ENCODE measurements at places on chromosomes 7 and 10.

GRCh38 chr7:89687211-89687610, 467.1 kb upstream of the STEAP1 start:
- no peak for DNase-seq

- DNase-seq, result no peak
Measured at GRCh38 chr7:157488281-157488680, 151.5 kb downstream of the DNAJB6 start.

DNA sequence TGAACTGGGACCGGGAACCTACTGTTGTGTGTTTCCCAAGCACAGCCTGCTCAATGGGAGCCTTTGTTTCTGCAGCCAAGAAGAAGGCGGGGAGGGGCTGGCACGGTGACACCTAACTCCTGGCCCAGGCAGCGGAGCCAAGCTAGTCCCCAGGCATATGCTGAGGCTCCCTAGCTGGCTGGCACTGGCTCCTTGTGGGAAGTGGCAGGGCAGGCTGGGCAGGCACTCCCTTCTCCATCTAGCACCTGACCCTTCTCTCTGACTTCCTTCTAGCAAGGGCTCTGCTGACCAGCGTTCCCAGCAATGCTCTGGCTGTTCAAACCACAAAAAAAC, 325.0 kb downstream of the PLXNA4 start:
- DNase-seq, result no peak

DNA sequence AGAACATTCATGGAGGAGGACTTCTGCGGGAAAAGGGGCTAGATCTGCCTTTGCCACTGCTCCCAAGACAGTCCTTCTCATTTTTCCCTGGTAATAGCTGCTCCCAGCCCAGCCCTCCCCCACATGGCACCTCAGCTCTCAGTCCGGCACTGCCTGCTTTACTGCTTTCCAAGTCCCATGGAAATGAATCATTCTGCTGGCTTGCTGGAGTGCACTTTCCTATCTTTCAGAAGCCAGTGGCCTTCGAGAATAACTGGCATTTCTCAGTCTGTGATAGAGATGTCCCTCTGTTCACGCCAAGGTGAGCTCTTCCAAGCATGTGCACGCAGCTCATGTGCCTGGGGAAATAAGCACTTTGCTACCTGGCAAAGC, 61.4 kb downstream of the SYPL1 start:
- no peak for DNase-seq

GRCh38 chr7:159121068-159121467, 23.6 kb downstream of the VIPR2 start:
- no peak for DNase-seq

All from Kasumi-1 (cell line).